ENCODE measurements at places on chromosomes 11 and 22.

DNA sequence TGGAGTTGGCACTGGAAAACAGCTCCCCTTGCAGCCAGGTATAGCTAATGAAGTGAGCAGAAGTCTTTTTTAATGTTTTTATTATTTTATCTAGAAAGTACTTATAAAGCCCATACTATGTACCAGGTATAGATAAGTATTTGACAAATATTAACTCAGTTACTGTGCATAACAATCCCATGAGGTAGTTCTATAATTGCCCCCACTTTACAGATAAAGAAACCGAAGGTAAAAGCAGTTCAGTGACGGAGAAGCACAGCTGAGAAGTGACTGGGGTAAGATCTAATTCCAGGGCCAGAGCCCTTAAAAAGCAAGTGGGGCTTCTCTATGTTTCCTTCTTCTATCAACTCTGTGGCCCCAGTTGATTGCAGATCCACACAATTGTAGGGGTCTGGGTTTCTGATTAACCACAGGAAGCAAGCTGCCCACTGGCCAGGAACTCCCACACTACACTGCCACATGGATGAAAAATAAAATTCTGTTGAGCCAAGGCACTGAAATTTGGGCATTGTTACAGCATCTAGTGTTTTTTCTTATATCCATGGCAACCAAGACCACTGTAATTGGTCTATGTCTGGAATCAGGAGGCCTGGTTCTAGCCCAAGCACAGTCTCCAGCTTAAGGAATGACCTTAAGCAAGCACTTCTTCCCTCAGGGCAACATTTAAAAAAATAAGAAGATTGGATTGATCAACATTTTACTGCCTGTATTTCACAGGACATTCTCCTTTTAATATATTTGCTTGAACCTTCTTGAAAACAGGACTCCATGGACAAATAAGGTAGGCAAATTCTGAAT, 55.3 kb upstream of the TEAD1 start:
- DNase-seq = no peak

GRCh38 chr11:13949876-13950275, 12.6 kb upstream of the SPON1 start:
- DNase-seq = peak; percentile 18

DNA sequence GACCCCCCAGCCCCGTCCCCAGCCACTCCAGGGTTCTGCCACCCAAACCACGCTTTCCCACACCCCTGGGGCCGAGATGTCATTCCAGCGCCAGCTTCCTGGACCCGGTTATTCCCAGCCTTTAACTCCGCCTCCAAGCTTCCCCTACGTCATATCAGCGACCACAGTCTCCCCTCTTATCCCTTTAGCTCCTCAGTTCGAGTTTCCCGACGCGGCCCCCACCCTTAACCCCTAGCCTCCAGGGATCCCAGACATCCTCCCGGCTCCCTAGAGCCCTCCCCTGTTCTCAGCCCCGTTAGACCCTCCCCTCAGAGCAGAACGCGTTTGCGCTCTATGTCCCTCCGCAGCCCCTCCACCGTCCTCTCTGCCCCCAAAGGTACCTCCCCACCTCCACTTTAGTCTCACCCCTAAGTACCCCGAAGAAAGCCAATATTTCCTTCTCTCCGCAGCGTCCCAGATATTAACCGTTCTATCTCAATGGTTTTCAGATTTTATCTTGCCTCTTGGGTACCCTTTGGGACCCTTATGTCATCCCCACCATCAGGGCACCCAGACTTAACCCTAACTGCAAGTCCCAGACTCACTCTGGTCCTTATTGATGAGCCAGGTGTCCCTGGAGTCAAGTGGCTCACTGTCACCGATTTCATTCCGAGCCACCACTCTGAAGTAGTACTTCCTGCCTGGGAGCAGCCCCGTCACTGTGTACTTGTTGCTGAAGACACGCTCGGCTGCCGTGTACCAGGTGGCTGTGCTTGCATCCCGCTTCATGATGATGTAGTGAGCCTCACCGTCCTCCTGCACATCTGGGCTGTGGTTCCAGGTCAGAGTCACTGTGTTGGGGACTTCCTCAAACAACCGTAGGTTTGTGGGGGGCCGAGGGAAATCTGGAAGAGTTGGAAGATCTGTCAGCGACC, 8.0 kb downstream of the TMEM86A start:
- DNase-seq = peak; percentile 25

DNA sequence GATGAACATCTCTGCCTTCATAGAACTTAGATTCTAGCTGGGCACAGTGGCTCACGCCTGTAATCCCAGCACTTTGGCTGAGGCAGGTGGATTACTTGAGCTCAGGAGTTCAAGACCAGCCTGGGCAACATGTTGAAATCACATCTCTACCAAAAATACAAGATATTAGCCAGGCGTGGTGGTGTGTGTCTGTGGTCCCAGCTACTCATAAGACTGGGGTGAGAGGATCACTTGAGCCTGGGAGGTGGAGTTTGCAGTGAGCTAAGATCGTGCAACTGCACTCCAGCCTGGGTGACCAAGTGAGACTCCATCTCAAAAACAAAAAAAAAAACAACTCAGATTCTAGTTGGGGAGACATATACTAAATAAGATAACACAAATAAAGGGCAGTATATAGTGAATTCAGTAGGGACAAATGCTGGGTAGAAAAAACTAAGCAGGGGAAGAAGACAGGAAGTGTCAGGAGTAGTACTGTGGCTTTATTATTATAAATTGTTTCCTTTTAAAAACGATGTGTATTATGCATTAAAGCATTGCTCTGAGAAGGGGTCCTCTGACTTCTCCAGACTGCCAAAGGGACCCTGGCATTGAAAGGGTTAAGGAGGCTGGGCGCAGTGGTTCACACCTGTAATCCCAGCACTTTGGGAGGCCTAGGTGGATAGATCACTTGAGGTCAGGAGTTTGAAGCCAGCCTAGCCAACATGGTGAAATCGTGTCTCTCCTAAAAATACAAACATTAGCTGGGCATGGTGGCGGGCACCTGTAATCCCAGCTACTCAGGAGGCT, 46.7 kb downstream of the PACS1 start:
- no peak for DNase-seq

DNA sequence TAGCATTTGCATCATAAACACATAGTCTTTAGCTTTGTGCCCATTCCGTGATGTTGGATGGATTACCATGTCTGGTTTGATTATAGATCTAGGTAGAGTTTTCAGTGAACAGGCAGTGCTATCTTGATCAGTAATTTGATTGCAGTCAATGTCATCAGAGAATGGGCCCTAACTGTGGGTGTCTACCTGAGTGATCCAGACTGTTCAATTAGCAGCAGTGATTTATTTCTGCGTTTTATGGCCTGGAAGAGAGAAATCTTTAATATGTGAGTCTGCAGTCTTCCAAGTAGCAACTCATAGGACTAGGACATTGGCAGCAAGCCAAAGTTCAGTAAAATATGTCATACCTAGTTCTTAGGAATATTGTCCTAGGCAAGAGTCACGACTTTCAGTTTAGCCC, 80.3 kb downstream of the CASP12 start:
- DNase-seq = peak; percentile 13

DNA sequence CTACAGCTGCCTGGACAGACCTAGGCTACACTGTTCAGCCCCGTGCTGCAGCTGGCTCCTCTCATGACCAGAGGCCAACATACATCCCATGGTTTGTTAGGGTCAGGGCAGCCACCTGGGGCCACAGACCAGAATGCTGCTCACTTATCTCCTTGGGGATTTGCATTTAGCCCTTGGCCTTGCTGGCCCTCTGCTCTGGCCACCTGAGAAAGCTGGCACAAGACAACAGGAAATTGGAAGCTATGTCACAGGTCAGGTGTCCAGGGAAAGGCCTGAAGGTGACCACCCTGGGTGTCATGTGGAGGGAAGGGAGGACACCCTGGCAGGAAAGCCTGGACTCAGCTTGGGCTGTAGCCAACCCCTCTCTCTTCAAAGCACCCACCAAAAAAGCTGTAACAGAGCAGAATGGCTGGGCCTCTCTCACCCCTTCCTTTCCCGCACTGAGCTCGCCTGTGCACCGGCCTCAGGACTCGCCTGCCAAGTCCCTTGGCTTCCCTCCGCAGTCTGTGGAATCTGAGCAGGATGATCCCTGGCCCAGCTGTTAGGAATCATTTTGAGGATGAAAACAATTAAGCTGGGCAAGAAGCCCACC, 86.3 kb downstream of the SNX19 start:
- no peak for DNase-seq

- DNase-seq = no peak
Observed at GRCh38 chr11:31827455-31828206, 16.5 kb upstream of the PAX6 start.

Data from ELR (cell line).